ENCODE measurements at places on chromosomes 4 and X. TPM values are rescaled to one million over a fixed set of nuclear protein-coding genes. Genes with fewer than 3 reads are reported as not detected.

The PABPC5 gene
- 0.08 TPM for total RNA-seq

The ZNF157 gene
- not detected for total RNA-seq

The CTAG1B gene
- not detected for total RNA-seq

The F8 gene
- 4.3 TPM for total RNA-seq

The USP53 gene
- 7.3 TPM for total RNA-seq

The FGFR3 gene
- total RNA-seq = 1.2 TPM

The PAGE4 gene
- not detected for total RNA-seq

The GAGE2A gene
- not detected for total RNA-seq

The MAGED2 gene
- 82.8 TPM for total RNA-seq
